ENCODE measurements at places on chromosomes 1 and 21.
A peak's percentile ranks its signal among the peaks of the same experiment; 100 is the strongest.

- no peak for DNase-seq
These were observed 46.2 kb upstream of the SLC2A1 start for GRCh38 chr1:43004587-43005459.

GRCh38 chr1:116453481-116453880 is 80.4 kb downstream of the ATP1A1 start:
- DNase-seq, result no peak

DNA sequence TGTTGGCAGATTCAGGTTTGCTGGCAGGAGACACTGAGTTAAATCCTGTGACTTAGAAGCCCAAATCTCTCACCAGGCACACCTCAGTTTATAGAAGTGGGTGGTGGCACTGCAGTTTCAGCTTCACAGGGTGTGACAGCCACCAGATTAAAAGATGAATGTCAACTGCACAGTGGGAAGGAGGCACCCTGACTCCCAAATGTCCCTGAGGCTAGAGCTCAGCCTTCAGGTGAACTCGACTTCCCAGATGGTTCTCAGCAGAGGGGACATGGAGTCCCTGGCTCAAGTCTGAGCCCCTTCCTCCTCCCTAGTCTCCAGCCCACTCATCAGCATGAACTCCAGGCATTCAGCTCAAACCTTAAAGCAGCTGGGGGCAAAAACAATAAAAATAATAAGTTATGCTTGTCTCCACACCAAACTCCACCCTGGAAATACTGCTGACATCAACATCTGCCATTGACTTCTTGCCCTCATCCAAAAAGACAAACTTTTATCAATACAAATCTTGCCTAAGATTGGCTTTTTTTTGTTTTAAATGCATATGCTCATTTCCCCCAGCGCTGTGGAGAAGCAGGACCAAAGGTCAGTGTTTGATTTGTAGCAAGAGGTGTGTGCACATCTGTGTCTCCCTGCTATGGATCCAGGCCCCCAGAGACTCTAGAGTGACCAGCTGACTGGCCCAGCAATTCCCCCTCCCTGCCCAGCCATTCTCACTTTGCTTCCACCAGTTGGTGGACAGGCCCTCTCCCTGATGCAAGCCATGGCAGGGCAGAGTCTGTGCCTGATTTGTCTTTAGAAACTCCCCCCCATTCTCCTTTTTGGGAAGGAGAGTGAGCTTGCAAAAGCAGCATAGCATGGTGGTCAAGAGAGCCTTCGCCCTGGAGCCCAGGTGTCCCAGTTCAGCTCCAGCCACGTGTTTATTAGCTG is 18.5 kb upstream of the S100A7 start:
- DNase-seq, result no peak

GRCh38 chr21:15256996-15257395 is 192.2 kb upstream of the NRIP1 start:
- no peak for DNase-seq

DNA sequence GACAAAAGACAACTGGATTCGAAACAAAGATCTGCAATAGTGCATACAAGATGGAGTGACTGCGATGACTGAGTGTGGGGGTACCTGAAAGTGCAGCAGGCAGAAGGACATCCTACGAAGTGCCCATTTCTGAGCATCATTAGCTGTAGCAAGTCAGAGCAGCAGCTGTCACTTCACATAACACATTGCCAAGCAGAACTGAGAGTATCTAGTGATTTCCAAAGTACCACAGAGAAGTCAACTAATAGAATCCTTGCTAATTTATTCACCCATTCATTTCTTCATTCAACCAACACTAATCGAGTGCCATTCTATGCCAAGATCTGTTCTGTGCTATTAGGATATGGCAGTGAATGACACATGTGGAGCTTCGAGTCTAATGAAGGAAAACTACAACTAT is 31.6 kb upstream of the CAMSAP2 start:
- no peak for DNase-seq

GRCh38 chr1:169724168-169724567 is 9.7 kb downstream of the SELE start:
- no peak for DNase-seq

- DNase-seq, result no peak
These were observed 9.1 kb upstream of the PDIK1L start for GRCh38 chr1:26102526-26102925.

DNA sequence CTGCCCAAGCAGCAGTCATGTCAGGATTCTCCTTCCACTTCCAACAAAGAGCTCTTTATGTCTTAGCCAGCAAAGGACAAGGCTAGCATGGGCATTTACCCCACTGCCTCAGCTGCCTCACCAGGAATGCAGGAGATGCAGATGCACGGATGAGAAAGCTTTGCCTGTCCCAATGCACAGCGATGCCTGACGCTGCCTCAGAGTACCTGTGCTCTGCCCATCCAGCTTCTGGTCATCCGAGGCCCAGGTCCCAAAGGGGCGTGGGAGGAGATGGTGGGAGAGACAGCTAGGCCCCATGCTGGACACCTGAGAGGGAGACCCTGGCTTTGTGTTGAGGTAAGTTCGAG is 59.0 kb downstream of the IRF2BP2 start:
- DNase-seq, result no peak

DNA sequence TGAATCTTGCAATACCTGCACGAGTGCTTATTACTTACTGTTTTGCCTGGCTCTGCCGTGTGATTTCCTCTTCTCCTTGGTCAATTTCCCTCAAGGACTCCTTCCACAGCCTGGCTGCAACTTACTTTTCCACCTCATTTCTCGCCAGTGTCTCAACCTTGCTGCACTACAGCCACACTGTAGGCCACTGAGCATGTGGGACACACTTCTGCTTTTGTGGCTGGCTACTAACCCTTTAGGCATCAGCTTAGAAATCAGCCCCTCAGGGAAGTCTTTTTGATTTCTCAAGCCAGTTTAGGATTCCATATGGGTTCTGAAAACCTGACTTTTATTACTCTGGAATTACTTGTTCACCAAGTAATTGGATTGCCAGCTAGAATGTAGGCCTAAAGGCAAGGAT is 5.2 kb upstream of the DMRTB1 start:
- peak; percentile 27 for DNase-seq

GRCh38 chr1:46481961-46482360 is 7.7 kb upstream of the DMBX1 start:
- no peak for DNase-seq

DNA sequence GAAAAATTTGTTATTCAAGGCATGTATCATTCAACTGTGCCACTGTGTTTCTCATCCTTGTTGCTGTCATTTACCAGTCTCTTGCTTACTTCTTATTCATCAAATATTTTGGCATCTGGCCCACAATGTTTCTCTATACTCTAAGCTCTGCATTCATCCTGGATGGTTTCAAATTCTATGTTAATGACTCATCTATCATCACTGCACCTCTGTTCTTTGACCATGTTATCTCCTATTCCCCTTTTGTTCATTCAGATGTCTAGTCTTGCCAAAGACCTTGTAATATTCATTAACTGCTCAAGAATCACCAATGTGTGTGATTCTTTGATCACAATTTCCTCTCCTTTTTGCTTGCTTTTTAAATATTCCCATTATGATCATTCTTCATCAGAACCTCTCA is 54.6 kb upstream of the PRKACB start:
- no peak for DNase-seq

GRCh38 chr1:17567582-17567981 is 28.1 kb downstream of the ARHGEF10L start:
- no peak for DNase-seq

DNA sequence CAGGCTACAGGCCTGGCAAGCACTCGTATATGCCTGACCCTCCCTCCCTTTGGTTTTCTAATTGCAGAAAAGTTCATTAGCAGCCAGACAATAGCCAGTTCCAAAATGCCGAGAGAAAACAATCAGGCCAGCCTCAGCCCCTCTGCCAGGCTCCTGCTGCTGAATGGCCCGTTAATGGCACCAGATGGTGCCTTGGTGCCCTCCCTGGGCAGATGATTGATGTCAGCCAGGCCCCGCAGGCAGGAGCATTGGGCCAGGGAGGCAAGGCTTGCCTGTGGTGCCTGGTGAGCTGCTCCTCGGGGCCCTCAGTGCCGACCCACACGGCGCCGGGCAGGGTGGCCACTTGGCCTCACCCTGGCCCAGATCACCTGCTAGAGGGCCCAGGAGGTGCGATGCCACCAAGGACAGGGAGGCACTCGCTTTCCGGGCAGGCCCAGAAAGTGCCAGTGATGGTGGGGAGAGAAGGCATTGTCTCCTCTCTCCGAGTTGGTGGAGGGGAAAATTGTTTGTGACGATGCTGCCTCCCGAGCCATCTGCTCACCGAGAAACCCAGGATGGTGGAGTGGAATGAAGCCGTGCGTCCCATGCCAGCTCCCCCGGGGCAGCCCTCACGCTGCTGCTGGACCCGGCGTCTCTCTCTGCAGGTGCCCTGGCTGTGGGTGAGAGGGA is 28.1 kb downstream of the QSOX1 start:
- no peak for DNase-seq

- DNase-seq, result peak; percentile 51
These were observed 1.6 kb downstream of the IFI44 start for GRCh38 chr1:78651241-78651640.

DNA sequence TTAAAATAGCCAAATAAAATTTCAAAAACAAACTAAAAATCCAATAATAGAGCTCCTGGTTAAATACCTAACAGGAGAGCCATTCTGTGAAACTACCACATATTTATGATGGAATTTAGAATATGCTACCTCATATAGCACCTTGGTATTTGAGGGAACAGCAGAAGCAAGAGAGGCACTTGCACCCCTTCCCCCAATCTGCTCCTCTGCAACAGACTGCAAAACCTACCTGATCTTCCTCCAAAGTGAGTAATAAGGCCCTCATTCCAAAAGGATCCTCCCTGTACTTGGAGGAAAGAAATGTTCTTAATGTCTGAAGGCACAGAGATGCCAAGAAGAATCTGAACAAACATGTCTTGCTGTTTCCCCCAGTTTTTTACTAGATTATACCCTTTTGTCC is 28.1 kb upstream of the RNPC3 start:
- DNase-seq, result no peak

DNA sequence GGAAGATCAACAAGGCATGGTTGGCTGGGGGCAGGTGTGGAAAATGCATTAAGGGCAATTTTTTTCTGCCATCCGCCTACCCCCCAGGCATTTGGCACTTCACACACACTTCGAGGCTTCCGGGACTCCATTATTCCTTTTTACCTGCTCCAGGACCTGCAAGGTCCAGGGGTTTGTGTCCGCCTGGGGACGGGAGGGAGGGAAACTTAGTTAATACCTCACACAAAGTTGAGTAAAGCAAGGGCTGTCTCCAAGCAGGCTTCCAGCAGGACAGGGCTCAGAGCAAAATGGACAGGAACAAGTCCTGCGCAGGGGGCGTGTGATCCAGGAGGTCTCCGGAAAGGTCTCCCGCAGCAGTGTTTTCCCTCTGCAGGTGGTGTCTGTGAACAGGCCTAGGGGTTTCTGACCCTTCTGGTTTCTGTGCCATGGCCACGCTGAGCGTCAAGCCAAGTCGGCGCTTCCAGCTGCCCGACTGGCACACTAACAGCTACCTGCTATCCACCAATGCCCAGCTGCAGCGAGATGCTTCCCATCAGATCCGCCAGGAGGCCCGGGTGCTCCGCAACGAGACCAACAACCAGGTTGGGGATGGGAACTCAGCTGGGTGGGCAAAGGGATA is 712 bp downstream of the TEKT2 start:
- no peak for DNase-seq

GRCh38 chr1:222048094-222048595 is 306.3 kb upstream of the DUSP10 start:
- DNase-seq, result peak; percentile 3

- no peak for DNase-seq
These were observed 133.2 kb downstream of the PROX1 start for GRCh38 chr1:214120951-214121350.

- DNase-seq, result no peak
These were observed 81.9 kb upstream of the NR5A2 start for GRCh38 chr1:199945591-199945990.

- no peak for DNase-seq
These were observed 23.2 kb downstream of the HIVEP3 start for GRCh38 chr1:41895552-41895951.

DNA sequence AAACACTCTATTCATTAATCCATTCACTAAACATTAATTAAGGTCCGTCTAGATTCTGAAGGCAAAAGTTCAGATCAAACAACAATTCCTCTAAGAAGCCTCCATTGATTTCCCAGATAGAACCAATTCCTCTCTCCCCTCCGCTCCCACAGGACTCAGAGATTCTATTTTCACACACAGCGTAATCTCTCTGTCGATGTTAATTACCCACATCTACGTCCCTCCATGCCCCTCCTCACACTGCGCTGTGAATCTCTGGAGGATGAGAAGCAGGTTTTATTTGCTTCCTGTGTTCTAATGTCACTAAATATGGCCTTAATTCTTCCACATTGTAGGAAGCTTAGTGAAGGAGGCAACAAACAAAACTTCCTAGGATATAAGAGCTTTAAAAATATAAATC is 306.7 kb downstream of the DSCAM start:
- no peak for DNase-seq

DNA sequence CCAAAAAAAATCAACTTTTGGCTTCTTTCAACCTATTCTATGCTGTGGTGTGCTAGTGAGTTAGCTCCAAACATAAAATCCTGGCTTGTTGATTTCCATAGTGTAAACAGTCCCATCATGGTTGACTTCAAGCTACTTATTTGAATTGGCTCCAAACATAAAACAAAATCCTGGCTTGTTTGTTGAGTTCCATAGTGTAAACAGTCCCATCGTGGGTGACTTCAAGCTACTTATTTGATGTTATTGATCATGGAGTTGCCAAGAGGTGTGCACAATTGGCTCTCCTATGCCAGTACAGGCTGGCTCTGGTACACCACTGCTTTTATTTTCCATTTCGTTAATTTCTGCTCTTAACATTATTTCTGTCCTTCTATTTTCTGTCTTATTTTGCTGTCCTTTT is 1.8 kb upstream of the COA6 start:
- no peak for DNase-seq

DNA sequence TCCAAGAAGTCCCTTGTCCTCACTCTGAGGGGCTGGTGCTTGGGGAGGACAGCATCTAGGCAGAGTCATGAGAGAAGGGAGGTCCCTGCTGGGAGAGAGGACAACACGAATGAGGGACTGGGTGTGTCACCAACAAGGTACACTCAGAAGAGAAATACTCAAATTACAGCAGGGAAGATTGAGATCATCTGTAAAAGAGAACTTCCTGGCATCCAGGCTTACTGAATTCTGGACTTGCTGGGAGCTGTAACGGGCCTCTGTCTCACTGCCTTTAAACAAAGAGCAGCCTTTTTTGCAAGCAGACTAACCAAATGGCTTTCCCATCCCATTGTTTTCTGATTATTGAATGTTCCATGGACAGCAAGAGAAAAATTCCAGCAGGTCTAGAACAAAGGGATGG is 195.7 kb upstream of the RAB4A start:
- DNase-seq, result no peak

DNA sequence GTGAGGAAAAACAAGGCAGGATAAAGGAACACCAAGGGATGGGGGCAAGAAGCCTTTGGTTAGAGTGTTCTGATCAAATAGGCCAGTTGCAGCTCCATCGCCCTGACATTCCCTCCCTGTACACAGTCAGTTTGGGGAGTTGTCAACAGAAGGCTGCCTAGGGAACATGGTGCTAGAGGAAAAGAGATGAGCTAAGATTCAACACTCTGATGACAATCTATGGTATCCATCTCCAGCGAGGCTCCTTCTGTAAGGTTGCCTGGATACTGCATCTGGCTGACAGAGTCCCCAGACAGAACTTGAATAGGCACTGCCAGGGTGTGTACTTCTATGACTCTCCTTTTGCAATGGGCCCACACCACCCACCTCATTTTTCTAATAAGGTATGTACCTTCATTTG is 11.2 kb upstream of the SLAMF9 start:
- DNase-seq, result no peak

All from KBM-7 (cell line).